ENCODE measurements at places on chromosomes 2 and 18. TPM values are rescaled to one million over a fixed set of nuclear protein-coding genes. Genes with fewer than 3 reads are reported as not detected.

- no peak for DNase-seq
These were observed 191.8 kb upstream of the RBBP8 start for GRCh38 chr18:22741318-22741717.

Gene RAX
- total RNA-seq: not detected

GRCh38 chr2:41662461-41662860, 385.4 kb upstream of the PKDCC start:
- no peak for DNase-seq

- DNase-seq: no peak
These were observed 123.0 kb upstream of the PKDCC start for GRCh38 chr2:41924709-41925408.

Gene AFF3
- total RNA-seq: 6.5 TPM

DNA sequence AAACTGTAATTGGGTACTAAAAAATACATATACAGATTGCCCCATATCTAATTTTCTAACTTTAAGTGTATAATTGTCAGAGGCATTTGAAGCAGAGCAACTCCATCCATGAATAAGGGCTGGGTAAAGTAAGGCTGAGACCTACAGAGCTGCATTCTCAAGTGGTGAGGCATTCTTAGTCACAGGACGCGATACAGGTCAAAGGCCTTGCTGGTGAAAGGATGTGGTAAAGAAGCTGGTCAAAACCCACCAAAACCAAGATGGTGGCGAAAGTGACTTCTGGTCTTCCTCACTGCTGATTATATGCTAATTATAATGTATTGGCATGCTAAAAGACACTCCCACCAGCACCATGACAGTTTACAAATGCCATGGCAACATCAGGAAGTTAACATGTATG, 50.0 kb downstream of the SLC8A1 start:
- no peak for DNase-seq

- DNase-seq: no peak
These were observed 254.9 kb downstream of the ARHGAP15 start for GRCh38 chr2:143384111-143384510.

Gene EMILIN1
- total RNA-seq: 0.32 TPM

- no peak for DNase-seq
These were observed 487.4 kb downstream of the ADCYAP1 start for GRCh38 chr18:1392046-1392445.

Gene KCNK3
- total RNA-seq: not detected

DNA sequence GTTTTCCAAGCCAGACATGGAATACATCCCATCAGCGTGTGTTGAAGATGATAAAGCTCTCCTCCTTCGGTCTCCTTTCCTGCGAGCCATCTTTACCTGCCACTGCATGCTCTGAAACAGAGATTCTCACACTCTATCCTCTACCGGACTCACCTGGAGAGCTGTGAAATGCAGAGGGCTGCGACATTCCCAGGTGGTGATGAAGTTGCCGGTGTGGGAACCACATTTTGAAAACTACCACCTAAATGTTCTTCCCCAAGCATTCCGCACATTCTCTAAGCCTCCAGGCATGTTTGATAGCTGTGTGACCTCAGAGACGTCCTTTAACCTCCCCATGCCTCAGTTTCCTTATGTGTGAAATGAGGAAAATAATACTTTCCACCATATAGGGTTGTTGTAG, 226.2 kb upstream of the RAB6C start:
- no peak for DNase-seq

DNA sequence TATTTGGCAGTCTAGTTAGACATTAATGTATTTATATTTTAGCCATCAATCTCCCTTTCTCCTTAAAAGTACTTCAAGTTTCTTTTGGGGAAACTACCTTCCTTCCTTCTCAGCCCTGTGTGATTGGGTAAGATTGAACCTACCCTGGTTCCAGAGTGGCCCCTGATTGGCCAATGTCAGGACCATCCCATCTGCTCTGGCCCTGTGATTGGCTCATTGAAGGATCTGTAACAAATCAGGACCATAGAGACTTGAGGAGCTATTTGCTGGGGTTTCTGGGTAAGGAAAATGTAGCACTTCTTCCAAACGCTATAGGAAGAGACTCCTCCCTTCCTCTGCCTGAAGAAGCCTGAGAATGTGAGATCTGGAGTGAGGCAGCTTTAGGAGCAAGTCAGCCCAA, 59.3 kb downstream of the AQP4 start:
- no peak for DNase-seq

DNA sequence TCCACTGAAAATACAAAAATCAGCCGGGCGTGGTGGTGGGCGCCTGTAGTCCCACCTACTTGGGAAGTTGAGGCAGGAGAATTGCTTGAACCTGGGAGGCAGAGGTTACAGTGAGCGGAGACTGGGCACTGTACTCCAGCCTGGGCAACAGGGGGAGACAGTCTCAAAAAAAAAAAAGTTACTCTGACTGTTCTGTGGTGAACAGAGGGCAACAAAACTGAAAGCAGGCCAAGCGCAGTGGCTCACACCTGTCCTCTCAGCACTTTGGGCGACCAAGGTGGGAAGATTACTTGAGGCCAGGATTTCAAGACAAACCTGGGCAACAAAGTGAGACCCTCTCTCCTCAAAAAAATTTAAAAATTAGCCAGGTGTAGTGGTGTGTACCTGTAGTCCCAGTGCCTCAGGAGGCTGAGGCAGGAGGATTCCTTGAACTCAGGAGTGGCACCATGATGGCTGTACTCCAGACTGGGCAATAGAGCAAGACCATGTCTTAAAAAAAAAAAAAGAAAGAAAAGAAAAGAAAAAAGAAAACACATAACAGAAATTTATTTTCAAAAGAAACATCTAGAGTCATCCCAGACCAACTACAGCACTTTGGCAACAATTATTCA, 13.6 kb upstream of the RTN4 start:
- no peak for DNase-seq

GRCh38 chr2:150485114-150485870, 2.2 kb downstream of the RND3 start:
- DNase-seq: peak; percentile 10

Gene MYO3B
- 0.16 TPM for total RNA-seq

DNA sequence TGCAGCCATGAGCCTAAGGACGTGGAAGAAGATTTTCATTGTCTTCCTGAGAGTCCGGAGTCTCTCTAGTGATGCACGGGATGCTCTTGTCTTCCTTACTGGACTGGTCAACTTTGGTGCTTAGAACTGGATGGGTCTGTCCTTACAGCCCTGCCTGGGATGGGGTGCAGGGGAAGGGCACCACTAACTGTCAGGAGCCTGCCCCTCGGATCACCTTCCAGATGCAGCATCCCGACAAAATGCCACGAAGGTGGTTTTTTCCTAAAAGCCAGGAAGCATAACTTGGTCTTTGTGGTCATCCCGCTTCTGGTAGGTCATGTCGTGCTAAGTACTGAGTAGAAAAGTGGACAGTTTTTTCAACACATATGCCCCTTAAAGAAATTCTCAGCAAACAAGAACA, 207.4 kb upstream of the TWIST2 start:
- DNase-seq: no peak

Gene ONECUT2
- total RNA-seq: not detected

Gene PDCL3
- total RNA-seq: 24.6 TPM

Gene RAPGEF4
- 0.26 TPM for total RNA-seq

Gene SULT1C4
- total RNA-seq: not detected

GRCh38 chr18:5571666-5572065, 27.9 kb upstream of the EPB41L3 start:
- DNase-seq: no peak

GRCh38 chr2:239177908-239178307, 222.9 kb downstream of the HDAC4 start:
- DNase-seq: peak; percentile 7

- no peak for DNase-seq
These were observed 9.1 kb downstream of the TNP1 start for GRCh38 chr2:216850665-216851322.

DNA sequence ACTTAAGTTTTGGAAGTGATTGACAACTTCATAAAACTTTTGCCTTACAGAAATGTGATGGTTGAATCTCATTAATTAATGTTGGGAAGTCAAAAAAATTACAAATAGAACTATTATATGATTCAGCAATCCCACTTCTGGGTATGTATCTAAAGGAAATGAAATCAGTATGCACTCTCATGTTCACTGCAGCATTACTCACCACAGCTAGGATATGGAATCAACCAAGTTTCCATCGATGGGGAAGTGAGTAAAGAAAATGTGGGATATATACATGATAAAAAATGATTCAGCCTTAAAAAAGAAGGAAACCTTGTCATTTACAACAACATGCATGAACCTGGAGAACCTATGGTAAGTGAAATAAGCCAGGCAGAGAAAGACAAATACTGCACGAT, 112.4 kb upstream of the WDR75 start:
- DNase-seq: no peak

Gene TACR1
- not detected for total RNA-seq

Gene KLHL41
- total RNA-seq: not detected

DNA sequence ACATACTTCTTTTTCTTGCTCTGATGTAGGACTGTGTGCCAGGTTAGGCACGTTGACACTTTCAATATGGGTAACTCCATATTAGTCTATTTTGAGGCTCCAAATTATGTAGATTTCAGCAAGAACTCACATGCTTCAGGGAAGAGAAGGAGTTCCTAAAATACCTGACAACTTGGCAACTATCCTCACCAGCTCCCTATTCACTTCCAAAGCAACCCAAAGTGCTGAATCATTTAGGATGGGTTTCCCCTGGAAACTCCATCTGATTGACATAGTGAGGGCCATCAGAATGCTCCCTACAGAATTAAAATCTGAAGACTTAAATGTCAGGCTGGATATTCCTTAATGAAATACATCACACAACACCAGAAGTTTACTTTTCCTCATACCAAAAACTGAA, 32.5 kb upstream of the NFU1 start:
- no peak for DNase-seq

Gene RTTN
- total RNA-seq: 26.7 TPM

GRCh38 chr2:39837856-39838453, 58.9 kb upstream of the THUMPD2 start:
- no peak for DNase-seq

DNA sequence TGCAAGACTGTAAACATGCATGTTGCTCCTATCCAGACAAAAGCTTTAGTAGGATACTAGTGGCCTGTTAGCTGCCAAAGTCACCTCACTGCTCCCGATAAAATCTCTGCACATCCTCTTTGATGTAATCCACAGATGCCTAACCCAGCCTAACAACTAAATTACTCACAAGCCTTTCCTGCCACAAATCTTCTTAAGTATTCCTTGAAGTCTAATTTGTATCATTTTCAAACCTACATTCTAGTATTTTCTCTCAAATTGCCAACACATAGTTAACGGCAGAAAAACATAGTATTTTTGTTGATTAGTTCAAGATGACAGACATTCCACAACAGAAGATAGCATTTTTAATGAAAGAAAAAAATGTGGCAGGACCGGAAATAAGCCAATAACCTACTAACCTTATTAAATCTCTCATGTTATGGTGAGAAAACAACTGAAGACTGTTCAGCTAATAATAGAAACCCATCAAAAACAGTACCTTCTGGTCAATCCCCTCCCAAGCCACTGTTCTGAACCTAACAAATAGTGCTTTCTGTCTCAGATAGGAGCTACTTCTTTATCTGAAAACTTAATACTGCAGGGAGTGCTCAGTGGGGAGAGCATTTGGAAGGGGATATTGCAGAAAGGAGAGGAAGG, at the start of gene MPP4:
MPP4 (minus strand) TSS at position 57 of the 639 bp plus-strand sequence. CDS start 4,690 bp downstream, outside the sequence.
- no peak for DNase-seq

Gene OTOS
- not detected for total RNA-seq

DNA sequence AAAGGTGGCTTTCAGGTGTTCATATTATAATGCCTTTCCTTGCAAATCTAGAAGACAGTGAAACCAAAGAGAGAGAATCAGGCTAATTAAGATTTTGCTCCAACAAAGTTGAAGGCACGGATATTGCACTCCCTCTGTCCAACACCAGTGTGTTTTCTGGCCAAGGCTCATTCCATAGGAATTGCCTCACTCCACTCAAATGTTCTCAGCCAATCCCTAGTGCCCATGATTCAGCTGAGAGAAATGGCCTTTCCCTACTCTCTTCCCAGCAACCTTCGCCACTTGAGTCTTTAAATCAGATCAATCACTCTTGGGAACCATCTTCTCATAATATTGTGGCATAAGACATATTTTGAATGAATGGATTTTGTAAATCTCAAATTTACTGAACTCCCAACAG, 768.2 kb upstream of the ACVR2A start:
- no peak for DNase-seq

DNA sequence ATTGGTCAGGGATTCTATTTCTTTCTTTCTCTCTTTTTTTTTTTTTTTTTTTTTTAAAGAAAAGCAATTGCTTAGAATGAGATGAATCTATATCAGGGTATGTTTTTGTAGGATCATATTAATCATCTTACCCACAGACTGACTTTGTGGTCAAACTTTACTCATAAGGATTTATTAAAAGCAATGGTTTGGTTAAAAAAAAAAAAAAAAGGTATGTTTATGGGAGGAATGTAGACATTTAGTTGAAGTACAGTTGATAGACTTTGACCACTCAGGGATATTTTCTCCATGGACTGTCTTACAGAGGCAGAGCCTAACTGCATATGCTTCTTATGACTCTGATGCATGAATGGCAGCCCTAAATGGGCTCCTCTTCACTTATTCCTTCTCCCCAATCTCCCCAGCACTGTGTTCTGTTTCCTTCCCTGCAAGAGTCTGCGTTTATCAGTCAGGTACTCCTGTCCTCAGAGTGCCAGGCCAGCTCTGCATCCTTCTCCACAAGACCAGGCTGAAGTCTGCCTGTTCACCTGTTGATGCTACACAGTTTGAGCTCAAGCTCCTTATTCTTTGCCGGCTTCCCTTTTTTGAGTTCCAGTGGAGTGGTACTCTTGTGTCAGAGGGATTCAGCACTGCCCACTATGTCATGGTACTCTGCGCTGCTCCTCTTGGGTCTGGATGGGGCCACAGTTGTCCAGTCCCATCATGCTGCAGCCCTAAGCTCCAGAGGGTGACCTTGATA, 24.3 kb downstream of the CRIM1 start:
- DNase-seq: no peak
